Heart left ventricle (tissue), 16 donors: ENCODE measurements at places on chromosomes 5 and 9. TPM values are rescaled to one million over a fixed set of nuclear protein-coding genes. Genes with fewer than 3 reads are reported as not detected.

Gene BNC2
- total RNA-seq: 3.1 TPM

Gene TBC1D2
- 1.1 TPM for total RNA-seq

Gene ZNF454
- total RNA-seq: 1.3 TPM

GRCh38 chr5:52964138-52964537 lies 25.0 kb upstream of the ITGA2 start:
- DNase-seq: no peak

DNA sequence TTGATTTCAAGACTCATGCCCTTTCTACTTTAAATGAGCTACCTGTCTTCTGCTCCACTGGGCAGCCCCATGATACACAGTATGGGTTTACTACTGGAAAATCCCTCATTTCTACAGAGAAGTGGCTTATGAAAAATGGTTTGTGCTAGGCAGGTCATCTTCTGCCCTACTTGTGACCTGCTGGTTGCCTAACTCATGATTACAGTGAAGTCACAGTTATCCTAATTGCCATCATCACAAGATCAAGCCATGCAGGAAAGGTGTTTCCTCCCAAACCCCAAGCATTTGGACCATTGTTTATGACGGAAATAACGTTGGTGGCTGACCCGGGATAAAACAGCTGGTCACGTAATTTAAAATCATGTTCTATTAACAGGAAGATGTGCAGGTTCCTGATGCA lies 330.6 kb downstream of the ACTL7B start:
- no peak for DNase-seq

GRCh38 chr5:34007201-34007620 lies 639 bp downstream of the AMACR start:
- DNase-seq: no peak
